Jurkat, Clone E6-1 (cell line): ENCODE measurements at places on chromosomes 5 and 9.

DNA sequence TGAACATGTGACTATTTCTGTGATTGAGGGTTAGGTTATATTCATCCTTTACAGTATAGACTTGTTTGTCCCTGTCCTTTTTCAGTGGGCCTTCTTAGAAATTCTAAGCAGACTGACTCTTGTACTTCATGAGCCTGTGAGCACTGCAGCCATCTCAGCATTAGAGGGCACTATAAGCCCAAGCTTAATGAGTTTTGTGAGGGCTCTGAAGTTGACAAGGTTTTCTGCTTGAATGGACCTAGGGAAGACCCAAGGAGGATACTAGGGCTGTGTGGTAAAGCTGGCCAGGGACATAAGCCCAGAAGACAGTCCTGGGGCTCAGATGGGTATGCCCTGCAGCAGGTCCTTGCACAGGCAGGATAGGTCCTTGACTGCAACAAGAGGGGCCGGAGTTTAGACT is 126.5 kb downstream of the MRPS30 start:
- peak; percentile 16 for DNase-seq

- DNase-seq: no peak
Measured at GRCh38 chr5:3508395-3508794, 87.2 kb upstream of the IRX1 start.

DNA sequence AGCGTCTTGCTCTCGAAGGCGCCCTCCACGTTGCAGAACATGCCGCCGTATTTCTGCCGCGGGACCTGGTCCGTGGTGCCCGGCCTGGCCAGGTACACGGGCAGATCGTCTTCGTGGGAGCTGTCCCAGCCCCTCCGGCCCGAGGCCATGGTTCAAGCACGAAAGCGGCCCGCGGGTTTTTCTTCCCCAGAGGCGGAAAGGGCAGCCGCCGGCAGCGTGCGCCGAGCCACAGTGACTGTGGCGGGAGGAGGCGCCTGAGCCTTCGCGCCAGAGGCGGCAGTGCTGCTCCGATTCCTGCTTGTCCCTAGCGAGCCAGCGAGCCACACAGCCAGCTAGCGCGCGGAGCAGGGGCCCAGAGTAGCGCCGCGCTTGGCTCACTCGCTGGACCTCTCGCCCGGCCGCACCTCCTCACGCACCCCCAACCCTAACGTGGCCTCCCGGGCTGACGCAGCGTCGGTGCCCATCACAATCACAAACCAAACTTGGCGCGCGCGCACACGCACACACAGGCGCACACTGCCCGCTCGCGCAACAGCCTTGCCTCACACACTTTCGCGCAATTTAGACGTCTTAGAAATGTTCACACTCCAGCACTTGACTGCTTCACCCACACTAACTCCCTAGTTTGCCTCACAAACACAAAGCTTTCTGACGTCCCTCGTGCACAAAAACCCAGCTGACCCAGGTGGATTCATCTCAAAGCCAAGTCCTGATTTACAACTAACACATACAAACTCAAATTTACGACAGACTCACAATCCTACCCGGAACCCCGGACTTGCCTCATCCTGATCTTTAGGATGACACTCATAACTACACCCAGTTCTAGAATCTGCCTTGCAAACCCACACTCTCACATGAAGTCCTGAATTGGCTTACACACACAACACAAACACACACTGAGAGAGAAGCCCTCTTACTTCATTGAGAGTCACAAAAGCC is at the start of gene DPYSL3:
Gene DPYSL3 (minus strand): TSS at position 359 of the 942 bp plus-strand sequence. CDS start 210 bp downstream, at position 149.
- DNase-seq: no peak

- no peak for DNase-seq
Measured at GRCh38 chr5:93044859-93045666, 536.0 kb downstream of the NR2F1-AS1 start.

- DNase-seq: no peak
Measured at GRCh38 chr9:77667151-77667550, 19.0 kb upstream of the GNA14 start.

DNA sequence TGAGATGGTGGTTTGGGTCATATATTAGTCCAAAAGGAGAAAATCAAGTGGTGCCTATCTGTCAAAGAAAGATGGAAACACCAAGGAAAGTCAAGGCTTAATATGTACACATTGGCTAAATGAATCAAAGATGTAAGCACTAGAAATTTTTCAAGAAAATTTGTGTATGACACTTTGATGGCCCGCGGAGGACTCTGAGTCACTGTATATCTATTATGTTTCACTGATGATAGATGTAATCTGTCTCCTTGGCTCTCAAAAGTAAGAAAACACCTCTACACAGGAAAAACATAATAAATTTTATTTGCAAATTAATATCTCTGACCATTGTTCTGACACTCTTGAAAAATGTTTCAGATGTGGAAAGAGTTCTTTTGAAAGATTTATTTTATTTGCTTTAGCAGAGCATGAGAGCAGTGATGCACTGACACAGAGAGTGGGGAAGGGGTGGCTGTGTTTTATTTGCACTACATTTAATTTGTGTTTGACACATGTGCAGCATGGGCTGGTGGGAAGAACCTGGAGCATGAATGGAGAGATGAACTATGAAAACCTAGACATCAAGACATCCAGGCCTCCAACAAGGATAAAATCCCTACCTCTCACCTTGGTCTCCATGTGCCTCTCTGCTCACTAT is 180.8 kb upstream of the GAS1 start:
- no peak for DNase-seq

DNA sequence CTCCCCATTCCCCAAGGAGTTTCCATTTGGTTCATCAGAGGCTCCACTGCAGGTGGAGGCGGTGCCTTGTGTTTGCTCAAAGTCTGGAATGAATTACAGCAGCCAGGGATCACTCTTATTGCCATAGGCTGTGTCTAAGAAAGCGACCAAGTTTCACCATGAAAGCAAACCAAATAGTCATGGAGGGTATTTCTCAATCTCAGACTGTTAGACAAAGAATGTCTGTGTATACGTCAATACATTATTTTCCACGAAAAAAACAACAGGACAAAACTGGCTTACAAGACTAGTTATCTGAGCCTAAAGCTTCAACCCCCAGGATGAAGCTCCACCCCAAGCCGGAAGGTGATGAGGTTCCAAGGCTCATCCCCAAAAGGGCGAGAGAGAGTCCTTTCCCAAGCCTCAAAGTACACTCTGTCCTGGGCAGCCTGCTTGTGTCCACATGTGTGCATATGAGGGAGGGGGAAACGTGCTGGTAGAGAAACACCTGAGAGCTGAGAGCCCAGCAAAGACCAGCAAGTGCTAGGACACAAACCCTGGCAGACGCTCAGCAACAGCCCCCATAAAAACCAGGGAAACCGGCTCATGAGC is 4.3 kb downstream of the B4GALT1 start:
- no peak for DNase-seq

DNA sequence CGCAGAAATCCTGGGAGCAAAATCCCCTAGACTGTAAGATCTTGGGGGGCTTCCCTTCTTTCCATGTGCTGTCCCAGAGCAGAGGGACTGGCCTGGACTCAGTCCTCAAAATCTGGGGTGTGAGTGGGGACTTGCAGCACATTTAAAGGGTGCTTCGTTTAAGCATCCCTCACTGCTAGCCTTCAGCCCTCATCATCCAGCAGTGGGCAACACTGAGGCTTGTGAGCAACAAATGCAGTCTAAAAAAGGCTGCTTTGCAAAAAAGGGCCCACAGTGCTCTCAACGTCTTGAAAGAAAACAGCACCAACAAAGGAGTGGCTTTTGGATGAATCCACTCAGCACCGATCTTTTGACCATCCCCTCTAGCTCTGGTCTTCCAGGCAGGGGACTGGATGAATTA is 128.3 kb upstream of the TBC1D2 start:
- no peak for DNase-seq

- no peak for DNase-seq
Measured at GRCh38 chr5:151799407-151799806, 27.7 kb downstream of the G3BP1 start.

- no peak for DNase-seq
Measured at GRCh38 chr9:115633104-115633503, 515.1 kb upstream of the TNC start.

DNA sequence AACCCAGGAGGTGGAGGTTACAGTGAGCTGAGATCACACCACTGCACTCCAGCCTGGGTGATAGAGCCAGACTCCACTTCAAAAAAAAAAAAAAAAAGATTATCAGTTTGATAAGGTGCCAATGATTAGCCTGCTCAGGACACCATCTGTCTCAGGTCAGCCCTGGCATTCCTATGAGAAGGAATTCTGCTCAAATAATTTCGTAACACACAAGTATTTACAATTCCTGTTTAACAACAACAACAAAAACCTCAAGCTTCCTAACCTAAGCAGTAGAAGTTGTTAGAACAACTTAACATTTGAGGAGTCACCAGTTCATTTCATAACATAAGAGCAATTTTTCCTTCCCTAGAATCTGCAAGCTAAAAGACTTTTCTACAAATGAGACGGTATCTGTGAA is 85.0 kb downstream of the LHFPL2 start:
- DNase-seq: no peak
